ENCODE measurements at places on chromosomes 7 and 10.

DNA sequence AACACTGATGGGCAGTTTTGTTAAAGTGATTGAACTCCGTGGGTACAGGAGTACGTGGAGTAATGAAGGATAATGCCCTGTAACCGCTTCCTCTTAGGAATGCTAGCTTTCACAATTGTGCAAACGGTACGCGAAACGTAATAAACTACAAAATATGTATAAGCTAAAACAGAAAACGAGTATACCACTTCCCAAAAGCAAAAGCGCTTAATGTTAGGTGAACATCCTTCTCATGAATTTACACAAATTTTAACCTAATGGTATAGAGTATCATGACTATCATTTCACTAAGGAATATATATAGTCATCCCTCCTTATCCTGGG is 395 bp upstream of the ZNF25 start:
- no peak for DNase-seq

DNA sequence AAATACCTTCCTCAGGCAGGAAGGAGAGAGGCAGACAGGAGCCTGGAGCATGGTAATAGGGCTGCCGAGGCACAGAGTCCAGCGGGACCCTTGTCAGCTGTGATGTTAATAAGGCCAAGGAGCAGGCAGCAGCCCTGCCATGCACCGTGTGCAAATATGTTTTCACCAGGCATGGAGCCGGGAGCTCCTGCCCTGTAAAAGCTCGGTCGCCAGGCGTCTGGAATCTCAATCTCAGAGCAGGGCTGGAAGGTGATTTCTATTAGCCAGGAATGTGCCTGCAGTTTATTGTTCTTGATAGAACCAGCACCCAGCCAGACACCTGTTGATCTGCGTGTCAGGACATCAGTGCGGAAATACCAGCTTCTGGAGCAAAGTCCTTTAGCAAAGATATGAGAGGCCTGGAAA is 469.8 kb downstream of the GLRX3 start:
- no peak for DNase-seq

- DNase-seq = peak; percentile 93
These were observed 60.8 kb upstream of the PPIF start for GRCh38 chr10:79286318-79286951.

GRCh38 chr7:3897430-3898372 is 596.6 kb downstream of the SDK1 start:
- DNase-seq = peak; percentile 71

DNA sequence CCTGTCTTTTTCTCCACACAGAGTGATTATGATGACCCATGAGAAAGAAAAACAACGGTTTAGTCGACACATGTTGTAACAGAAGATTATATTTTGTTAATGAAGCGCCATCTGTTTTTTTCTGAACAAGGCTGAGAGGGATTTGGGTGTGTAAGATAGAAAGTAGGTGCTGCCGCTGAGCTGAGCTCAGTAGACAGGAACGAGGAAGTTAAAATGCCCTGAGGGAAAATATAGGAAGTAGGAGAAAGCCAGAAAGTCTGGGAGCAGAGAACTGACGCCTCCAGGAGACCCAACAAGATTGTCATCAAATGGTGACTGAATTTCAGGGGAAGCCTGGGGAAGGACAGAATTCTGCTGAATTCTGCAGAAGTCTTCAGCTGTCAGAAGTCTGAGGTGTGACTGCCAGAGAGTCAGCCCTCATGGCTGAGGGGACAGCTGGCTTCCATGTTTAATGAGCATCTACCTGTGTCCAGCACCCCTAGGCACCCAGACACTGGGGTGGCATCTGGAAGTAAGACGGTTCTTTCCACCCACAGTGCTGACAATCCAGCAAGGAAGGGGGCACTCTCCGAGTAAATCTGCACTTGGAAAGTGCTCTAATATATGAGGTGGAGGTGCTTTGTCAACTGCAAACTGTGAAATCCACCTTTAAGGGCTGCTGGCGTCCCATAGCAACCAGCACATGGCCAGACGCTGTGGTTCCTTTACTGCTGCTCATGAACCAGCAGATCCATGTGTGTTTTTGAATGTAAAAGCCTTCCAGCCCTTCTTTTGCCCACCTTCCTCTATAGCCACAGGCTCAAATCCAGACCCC is 12.5 kb upstream of the TSPAN15 start:
- DNase-seq = no peak

DNA sequence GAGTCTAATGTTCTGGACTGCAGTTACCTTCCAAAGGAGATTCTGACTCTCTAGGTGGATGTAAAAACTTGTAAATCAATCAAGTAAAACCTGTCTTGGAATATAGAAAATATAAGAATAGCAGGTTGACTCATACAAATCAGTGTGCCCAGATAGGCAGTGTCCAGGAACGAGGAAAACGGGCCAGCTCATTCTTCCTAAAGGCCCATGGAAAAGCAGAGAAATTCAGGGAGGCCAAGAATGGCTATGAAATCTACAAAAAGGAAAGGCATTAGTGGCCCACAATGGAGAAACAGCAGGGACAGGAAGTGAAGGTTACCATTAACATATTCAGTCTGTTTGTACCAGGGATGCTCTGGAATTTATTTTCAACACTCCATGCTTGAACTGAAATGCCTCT is 14.9 kb downstream of the GLI3 start:
- no peak for DNase-seq

GRCh38 chr10:1048732-1049424 is at the start of gene IDI1:
Gene IDI1, minus strand, starts transcription at chr10:1049119. Its CDS starts 116 bp downstream, at chr10:1049003.
- peak; percentile 99 for DNase-seq

GRCh38 chr10:118626953-118627352 is 31.5 kb upstream of the PRLHR start:
- no peak for DNase-seq

DNA sequence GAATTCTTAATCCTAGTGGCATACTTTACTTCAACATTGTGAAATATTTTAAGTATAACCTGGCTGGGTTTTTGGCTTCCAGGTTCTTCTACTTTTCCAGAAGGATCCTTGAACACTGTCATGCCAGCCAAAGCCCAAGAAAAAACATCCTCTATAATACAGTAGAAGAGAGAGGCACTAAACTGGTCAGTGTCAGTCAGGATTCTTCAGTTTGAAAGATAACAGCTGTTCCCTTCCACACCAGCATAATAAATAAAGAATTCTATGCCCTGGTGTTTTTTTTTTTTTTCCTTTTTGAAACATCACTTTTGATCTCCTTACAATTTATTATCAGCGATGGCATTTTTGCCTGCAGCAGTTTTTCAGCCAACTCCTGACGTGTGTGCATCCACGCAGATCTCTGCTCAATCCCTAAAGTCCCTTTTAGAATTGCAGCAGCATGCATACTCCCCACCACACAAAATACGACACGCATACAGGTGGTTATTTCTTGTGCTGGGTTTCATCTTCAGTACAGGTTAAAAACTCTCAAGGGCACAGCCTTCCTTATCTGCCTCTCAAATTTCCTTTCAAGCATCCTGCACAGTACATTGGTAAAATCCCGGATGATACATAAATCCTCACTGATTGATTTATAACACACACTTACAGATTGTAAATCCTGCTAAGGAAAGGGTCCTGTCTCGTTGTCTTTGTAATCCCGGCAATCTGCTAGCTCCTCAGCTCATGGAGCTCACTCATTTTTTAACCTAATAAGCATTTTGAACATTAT is 100.2 kb downstream of the TPK1 start:
- DNase-seq = no peak

- DNase-seq = no peak
These were observed 62.2 kb downstream of the ARHGAP22 start for GRCh38 chr10:48542471-48543181.

DNA sequence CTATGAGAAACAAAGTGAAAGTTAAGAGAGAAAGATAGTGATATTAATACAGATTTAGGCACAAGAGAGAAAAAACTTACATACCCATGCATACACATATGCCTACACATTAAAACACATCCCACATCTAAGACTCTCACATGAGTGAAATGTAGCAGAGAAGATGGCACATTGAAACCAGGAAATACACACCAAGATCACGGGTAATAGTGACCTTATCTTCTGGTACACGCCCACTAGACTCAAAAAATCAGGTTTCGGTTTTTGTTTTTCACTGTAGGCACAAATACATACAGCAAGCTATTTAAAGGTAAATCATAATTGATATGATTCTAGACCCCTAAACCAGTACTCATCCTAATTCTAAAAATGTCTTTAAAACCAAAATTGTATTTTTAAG is 225.2 kb upstream of the TAC1 start:
- no peak for DNase-seq

- DNase-seq = no peak
These were observed 10.1 kb downstream of the MCMBP start for GRCh38 chr10:119862524-119862923.

Data from B cell (primary cell).